ENCODE measurements at places on chromosomes 1 and 21.

GRCh38 chr1:60130703-60131102, 57.1 kb upstream of the C1orf87 start:
- no peak for DNase-seq

DNA sequence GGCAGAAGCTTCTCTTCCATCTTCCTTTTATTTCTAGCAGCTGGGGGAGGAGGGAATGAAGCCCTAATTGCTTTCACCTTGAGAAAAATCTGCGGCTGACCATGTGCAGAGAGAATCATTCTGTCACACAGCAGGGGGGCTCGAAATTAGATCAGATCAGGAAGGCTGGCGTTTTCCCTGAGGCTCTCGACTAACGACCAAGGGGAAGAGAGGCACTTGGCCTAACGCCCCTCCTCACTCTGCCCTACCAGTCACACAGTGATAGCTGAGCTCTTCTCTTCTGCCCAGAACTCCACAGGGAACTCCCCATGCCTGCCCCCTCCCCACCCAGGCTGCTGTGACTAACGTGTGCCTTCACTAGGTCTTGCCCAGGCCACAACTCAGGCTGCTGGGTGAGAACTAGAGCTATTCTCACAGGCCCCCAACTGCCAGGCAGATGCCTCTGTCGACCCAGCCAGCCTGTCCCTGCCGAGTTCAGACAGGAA, 26.5 kb upstream of the KHDRBS1 start:
- no peak for DNase-seq

DNA sequence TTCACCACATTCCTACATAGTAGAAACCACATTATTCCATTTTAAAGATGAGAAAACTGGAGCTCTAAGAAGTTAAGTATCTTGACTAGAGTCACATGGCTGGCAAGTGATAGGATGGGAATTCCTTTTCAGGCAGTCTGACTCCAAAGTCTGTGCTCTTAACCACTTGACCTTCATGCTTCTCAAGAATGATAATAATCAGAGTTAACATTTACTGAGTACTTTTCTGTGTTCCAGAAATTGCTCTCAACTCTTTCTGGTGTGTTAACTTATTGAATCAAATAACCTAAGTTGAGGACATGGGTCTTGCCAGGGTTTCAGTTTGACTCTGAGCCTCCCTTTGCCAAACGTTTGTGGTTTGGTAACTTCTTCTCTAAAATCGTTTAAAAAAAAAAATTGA, 169.4 kb downstream of the RASAL2 start:
- DNase-seq: no peak

GRCh38 chr1:245804696-245805095, 649.9 kb downstream of the KIF26B start:
- no peak for DNase-seq

- DNase-seq: no peak
Observed at GRCh38 chr1:84347932-84348555, 46.5 kb downstream of the SAMD13 start.

DNA sequence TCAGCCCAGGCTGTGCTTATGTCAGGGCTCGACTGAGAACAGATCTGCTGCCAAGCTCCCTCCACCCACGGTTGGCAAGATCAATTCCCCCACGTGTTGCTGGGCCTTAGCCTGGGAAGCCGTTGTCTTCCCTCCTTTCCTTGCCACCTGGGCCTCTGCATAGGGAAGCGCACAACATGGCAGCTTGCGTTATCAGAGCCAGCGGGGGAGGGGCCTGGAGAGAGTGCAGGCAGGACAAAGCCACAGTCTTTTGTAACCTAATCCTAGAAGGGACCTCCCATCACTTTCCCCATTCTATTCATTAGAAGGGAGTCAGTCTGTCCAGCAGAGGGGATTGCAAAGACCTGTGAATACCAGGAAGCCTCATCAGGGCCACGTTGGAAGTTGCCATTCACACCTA, 17.0 kb upstream of the IGSF21 start:
- no peak for DNase-seq

DNA sequence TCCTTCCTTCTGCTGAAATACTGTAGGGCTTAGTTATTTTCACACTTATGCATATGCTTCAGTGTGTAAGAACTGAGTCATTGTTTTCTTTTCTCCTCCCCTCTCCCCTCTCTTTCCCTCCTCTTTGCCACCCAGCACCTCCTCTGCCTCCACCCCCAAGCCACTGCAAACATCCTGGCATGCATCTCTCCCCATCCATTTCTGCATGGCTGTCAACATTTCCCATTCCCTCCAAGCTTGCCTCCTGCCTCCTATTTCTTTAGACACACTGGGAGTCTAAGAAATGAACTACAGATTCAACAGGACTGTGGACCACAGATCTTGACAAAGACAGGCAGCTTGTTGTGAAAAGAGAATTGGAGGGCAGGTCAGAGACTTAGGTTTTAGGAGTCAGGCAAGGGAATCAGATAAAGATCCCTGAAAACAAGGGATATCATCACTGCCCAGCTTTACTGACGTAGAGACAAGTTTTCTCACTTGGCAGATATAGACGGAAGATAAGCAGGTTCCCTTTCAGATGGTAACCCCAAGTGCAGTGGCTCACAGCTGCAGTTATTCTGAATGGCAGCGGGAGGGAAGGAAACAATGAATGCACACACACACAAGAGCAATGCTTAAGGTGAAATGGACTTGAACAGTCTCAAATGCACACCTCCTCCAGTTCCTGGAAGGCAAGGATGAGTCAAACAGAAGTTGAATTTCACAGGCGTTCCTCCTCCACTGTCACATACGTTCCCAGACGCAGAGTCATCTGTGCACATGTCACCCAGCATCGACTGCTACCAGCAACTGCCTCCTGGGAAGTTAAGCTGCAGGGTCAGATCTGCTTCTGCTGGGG, 56.1 kb downstream of the HIVEP3 start:
- peak; percentile 76 for DNase-seq

GRCh38 chr1:202049129-202049528, 38.7 kb downstream of the ELF3 start:
- no peak for DNase-seq

DNA sequence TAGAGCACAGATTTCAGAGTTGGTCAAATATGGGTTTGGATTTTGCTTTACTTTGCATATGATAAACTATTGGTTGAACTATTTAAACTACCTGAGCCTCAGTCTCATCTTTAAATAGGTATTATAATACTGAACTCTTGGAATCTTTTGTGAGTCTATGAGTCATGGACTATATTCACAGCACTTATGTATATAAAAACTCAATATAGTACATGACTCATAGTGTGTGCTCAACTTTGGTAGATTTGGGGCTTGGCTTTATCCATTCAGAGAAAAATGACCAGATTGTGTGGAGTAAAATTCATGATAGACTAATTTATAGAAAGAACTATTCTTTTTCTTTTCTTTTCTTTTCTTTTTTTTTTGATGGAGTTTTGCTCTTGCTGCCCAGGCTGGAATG, 28.7 kb downstream of the FCRL3 start:
- DNase-seq: no peak

GRCh38 chr1:158203693-158204457, 23.2 kb downstream of the CD1D start:
- peak; percentile 75 for DNase-seq

DNA sequence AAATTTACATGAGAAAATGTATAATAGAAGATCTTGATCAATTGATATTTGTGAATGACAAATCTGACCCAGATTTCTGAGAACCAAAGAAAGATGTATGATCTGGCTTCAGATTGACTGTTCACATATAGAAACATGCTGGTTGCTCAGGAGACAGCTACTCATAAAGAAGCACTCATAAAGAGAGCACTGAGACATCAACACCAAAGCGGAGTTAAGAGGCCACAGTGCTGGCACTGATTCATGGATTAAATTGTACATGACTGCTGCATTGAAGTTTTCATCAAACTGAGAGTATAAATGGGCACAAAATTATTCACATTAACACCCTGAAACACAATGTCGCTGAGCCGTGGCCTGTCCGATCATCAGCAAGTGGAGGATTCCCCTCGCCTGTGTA, 46.2 kb downstream of the SH3GLB1 start:
- no peak for DNase-seq

GRCh38 chr1:225812488-225813213, 2.7 kb downstream of the EPHX1 start:
- no peak for DNase-seq

DNA sequence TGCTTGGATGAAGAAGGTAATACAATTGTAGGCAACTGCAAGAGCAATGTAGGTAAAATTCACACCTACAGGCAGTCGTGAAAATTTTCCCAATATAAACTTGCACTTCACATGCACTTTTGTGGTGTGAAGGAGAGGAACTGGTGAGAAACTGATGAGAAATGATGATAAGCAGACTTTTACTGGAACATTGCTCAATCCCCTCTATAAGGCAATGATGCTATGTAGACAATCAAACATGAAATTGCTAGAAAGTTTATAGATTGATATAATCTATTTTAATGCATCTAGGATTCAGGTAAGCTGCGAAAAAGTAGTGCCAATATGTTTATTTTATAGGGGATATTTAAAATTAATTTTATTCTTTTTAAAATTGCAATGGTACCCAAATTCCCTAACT, 802.2 kb downstream of the KCNT2 start:
- peak; percentile 44 for DNase-seq

DNA sequence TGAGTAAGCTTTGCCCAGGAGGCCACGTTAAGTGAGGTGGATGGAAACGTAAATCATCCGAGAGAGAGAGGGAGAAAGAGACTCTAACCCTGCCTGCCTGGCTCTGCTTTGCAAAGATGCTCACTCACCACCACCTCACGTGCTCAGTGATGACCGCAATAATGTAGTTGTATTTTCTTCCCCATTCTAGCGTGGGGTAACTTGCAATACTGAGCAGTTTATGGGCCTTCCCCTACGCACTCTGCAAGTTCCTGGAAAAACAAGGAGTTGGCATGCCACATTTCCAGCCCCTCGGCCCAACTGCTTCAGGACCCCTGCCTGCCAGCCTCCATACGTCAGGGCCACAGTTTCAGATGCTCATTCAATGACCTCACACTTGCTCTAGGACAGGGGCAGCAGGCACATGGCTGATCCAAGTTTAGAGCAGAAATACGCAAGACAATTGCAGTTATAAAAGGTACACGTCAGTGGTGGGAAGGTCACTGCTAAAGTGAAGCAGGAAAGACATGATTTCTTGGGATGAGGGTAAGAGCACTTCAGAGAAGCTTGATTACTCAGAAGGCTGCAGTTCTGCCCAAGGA, 112.5 kb upstream of the RAB4A start:
- DNase-seq: peak; percentile 74

GRCh38 chr1:45802343-45803298, 791 bp upstream of the MAST2 start:
- DNase-seq: peak; percentile 81

GRCh38 chr1:112688781-112689193, 14.3 kb downstream of the MOV10 start:
- DNase-seq: no peak

DNA sequence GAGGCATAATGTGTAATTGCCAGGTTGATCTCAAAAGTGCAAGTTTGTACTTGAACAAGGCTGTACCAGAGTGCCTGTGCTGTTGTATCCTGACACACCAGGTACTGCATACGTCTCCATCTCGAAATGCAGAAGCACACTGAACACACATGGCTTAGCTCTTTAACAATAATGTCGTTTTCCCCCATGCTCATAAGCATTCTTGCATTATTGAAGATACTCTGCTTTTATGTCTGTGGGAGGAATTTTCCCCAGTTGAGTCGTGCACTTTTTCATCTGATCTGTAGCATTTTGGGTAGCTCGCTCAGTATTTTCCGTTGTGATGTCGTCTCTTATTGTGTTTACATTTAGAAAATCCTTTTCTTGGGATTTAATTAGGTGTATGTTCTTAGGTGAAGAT, 98.7 kb downstream of the PCBP3 start:
- no peak for DNase-seq

GRCh38 chr1:174999216-174999935, 371 bp upstream of the CACYBP start:
- DNase-seq: peak; percentile 99

DNA sequence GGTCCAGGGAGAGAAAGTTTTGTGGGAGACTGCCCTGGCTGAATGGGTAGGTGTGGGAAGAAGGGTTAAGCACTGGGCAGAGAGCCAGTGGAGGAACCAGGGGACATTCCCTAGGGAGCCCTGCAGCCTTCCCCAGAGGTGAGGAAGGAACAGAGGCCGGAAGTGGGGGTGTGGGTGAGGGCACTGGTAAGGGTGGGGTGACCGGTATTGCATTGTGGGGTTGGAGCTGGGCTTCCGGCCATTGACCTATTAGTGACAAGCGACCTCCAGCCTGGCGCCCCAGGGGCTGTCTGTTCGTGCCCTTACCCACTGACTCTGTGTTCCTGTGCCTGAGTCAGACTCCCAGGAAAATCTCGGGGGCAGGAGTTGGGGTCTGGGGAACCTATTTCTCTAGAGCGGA, 3.5 kb upstream of the TSPAN1 start:
- no peak for DNase-seq

DNA sequence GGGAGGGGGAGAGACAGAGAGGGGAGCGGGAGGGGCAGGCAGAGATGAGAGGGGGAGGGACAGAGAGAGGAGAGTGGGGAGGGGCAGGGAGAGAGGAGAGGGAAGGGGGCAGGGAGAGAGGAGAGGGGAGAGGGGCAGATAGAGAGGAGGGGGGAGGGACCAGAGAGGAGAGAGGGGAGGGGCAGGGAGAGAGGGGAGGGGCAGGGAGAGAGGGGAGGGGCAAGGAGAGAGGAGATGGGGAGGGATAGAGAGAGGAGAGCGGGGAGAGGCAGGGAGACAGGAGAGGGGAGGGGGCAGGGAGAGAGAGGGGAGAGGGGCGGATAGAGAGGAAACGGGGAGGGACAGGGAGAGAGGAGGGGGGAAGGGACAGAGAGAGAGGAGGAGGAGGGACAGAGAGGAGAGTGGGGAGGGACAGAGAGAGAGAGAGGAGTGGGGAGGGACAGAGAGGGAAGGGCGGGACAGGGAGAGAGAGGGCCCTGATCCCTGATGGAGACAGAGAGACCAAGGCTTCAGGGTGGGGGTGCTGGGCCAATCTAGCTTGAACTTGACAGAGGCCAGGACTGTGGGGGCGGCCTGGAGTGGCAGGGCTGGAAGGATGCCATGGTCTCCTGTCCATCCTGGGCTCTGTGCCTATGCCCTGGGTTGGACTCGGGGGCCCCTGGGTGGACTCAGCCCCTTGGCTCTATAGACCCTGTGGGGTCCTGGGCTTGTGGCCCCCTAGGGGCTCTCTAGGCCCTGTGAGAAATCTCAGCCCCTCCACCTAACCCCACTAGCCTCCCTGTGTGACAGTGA, 43.6 kb downstream of the DMRTB1 start:
- DNase-seq: no peak

- peak; percentile 71 for DNase-seq
Observed at GRCh38 chr1:245888809-245889208, 618.3 kb downstream of the SMYD3 start.

- peak; percentile 74 for DNase-seq
Observed at GRCh38 chr1:87683196-87683956, 354.7 kb downstream of the LMO4 start.

GRCh38 chr1:44829506-44830384, 13.3 kb downstream of the PTCH2 start:
- DNase-seq: no peak

DNA sequence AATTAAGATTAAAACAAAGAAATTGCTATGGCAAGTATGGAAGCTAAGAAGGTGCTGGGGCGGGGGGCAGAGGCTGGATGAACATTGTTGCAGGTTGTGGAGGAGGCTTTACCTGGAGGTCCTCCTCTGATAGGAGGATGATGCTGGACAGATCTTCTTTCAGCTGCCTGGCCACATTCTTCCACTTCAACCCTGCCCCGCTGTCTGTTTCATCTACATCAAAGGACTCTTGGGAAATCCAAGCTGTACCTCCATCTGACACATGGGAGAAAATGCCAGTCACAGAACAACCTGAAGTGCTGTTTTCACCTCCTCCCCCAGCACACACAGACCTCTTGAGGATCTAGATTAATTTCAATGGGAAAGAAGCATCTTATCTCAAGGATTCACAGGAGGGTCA, 5.3 kb downstream of the DFFA start:
- no peak for DNase-seq
